ENCODE measurements at places on chromosomes 6 and 20.

DNA sequence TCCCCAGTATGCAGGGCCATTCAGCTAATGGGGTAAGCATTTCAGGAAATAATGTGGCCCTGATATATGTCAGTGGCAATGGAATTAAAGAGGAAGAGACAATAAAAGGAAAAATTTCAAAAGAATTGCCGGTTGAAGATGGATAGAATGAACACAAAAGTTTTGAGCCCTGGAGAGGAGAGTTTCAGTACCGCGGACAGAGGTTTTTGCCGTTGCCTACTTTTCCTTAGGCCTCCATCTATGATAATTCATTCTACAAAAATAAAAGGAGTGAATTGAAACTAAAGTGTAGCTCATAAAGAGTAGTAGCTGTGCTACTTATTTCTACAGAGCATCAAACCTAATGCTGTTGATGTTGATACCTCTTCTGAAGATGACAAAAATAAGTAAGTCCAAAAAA lies 140.7 kb downstream of the RNASET2 start:
- DNase-seq, result no peak

DNA sequence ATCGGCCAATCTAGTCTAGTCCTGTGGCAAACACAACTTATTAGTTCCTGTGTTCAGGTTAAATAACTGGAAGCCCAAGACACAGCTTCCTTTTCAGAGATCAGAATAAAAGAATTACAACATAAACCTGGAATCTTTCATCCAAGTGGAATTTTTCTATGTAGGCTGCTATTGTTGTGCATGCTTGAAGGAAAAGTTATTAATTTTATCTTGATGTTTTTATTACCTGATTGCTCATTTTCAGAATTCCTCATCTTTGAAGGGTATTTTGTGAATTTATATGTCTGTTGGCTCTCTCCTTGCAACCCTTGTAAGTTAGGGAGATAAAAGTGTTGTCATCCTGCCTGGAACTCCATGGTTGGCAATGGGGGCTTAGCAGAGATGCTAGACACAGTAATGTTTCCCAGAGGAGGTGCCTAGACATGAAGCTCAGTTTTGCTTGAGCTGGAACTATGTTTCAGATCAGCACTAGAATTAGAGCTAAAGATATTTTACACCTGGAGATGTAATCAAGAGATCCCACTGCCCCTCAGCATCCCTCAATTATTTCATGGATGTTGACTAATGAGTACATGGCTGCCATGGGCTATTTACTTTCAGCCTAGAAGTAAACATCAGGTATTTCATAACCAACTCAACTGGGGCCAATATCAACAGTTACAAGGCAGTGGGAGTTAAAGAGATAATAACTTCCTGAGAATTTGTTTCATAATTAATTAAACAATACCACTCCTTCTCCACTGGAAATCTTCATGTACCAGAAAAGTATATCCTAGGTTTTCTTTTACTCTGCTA lies 367.0 kb upstream of the MARCKS start:
- DNase-seq, result no peak

GRCh38 chr6:53192682-53193188 lies 44.1 kb upstream of the GCM1 start:
- no peak for DNase-seq

DNA sequence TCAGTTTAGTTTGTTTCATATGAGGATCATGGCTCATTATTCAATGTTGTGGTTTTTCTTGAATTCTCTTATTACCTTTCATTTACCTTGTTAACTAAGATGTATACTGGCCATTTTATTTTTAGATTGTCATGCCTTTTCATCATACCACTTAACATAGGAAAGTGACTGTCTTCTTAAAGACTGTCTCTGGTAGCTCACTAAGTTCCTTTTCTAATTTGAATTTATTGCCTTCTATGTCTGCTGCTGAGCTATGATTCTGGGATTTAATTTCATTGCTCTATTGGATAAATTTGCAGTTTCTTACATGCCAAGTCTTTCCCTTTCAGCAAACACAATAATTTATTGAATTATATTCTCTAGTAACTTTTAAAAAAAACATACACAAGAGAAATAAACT lies 49.5 kb upstream of the ANKEF1 start:
- DNase-seq, result no peak

- DNase-seq, result no peak
Observed at GRCh38 chr6:50929323-50929722, 110.7 kb downstream of the TFAP2B start.

- DNase-seq, result no peak
Observed at GRCh38 chr6:160356074-160356744, 8.0 kb downstream of the SLC22A3 start.

DNA sequence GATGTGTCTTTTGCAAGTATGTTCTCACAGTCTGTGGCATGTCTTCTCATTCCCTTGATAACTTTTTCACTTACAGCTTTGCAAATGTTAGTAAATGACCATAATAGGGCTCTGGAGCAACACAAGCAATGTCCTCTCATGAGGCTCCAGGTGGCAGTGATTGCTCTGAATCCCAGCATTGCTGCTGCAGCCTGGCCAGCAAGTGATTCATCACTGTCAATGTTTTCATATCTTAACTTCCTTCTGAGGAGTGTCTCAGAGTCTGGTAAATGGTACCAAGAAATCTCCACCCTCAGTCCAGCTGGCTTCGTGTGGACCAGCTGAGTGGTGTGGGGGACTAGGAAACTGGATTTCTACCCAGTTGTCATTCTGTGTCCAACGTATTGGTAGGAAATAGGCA lies 139.6 kb downstream of the MYLK4 start:
- no peak for DNase-seq

DNA sequence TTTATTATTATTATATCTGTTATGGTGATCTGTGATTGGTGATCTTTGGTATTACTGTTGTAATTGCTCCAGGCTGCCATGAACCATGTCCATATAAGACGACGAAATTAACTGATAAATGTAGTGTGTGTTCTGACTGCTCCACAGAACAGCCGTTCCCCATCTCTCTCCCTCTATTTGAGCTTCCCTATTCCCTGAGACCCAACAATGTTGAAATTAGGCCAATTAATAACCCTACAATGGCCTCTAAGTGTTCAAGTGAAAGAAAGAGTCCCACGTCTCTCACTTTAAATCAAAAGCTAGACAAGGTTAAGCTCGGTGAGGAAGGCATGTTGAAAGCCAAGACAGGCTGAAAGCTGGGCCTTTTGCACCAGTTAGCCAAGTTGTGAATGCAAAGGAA lies 51.6 kb downstream of the ZFP64 start:
- DNase-seq, result no peak

DNA sequence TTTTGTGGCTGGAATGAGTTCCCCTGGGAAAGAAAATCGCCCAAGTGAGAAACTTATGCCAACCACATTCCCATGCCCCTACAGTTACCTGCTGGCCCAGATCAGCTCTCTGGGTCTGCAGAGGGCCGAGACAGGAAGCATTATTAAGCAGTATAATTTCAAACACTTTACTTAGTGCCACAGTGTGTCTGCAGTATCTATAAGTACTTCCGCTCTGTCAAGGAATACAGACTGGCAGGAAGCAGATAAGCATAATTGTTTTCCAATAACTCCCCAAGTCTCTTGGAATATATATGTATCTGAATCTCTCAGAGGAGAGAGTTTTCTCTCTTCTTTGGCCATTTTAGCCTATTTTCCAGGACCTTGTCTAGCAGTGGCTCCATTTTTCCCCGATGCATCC lies 24.9 kb downstream of the SAYSD1 start:
- no peak for DNase-seq

Measured in SK-N-DZ (cell line).